Neural progenitor cell (in vitro differentiated cells): ENCODE measurements at places on chromosomes 6 and 20. TPM values are rescaled to one million over a fixed set of nuclear protein-coding genes. Genes with fewer than 3 reads are reported as not detected.

The TREML2 gene
- total RNA-seq, result not detected in 2 replicates

GRCh38 chr6:143700684-143701348 is 23.1 kb downstream of the PHACTR2 start:
- H3K4me1 ChIP-seq, result no peaks in the 10 kb centered on the region
- no peak overlapping the region for H3K4me3 ChIP-seq
- no peak for DNase-seq
- no peaks in the 10 kb centered on the region for H3K27me3 ChIP-seq
- no peak overlapping the region for H3K27ac ChIP-seq

GRCh38 chr20:62557462-62557861 is 81.7 kb upstream of the GATA5 start:
- H3K27ac ChIP-seq, result no peak overlapping the region
- DNase-seq, result no peak
- peaks cover 19% of the 10 kb centered on the region for H3K27me3 ChIP-seq
- peaks cover 3% of the 10 kb centered on the region for H3K4me1 ChIP-seq
- H3K4me3 ChIP-seq, result no peak overlapping the region

- peaks cover 15% of the 10 kb centered on the region for H3K4me1 ChIP-seq
- DNase-seq, result peak; percentile 23
- no peaks in the 10 kb centered on the region for H3K27me3 ChIP-seq
- no peak overlapping the region for H3K27ac ChIP-seq
- H3K36me3 ChIP-seq, result no peaks in the 10 kb centered on the region
- no peak overlapping the region for H3K4me3 ChIP-seq
These were observed 46.2 kb downstream of the EDN1 start for GRCh38 chr6:12336121-12336971.

The CRYBG1 gene
- 0.06 and 0.40 TPM in 2 replicates for total RNA-seq

GRCh38 chr20:44495802-44496481 is 20.3 kb downstream of the TTPAL start:
- H3K27me3 ChIP-seq, result no peaks in the 10 kb centered on the region
- no peak overlapping the region for H3K27ac ChIP-seq
- H3K4me3 ChIP-seq, result no peak overlapping the region
- H3K4me1 ChIP-seq, result no peaks in the 10 kb centered on the region
- DNase-seq, result no peak
- H3K36me3 ChIP-seq, result no peaks in the 10 kb centered on the region

- no peaks in the 10 kb centered on the region for H3K36me3 ChIP-seq
- no peak overlapping the region for H3K27ac ChIP-seq
- no peaks in the 10 kb centered on the region for H3K27me3 ChIP-seq
- no peak overlapping the region for H3K4me3 ChIP-seq
- H3K4me1 ChIP-seq, result no peaks in the 10 kb centered on the region
- DNase-seq, result peak; percentile 45
These were observed 34.0 kb downstream of the RSPO4 start for GRCh38 chr20:967796-968742.

DNA sequence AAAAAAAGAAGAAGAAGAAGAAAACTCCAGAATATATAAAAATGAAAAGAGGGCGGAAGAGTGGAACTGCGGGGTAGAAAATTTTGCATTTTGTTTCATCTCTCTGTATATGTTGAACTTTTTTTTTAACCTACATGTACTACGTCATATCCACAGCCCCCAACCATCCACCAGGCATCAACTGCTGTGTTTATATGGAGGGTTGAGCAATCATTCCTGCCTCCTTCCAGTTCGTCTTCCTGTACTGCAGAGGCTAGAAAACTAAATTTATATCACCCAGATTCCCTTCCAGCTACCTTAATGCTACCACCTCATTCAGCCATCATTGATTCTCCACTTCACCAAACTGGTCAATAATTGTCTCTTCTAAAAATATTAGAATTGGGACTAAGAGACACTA is 9.5 kb upstream of the SIGLEC1 start:
- H3K4me3 ChIP-seq, result no peak overlapping the region
- H3K4me1 ChIP-seq, result no peaks in the 10 kb centered on the region
- H3K36me3 ChIP-seq, result no peaks in the 10 kb centered on the region
- DNase-seq, result no peak

The FLRT3 gene
- total RNA-seq, result 24.0 and 41.8 TPM in 2 replicates

DNA sequence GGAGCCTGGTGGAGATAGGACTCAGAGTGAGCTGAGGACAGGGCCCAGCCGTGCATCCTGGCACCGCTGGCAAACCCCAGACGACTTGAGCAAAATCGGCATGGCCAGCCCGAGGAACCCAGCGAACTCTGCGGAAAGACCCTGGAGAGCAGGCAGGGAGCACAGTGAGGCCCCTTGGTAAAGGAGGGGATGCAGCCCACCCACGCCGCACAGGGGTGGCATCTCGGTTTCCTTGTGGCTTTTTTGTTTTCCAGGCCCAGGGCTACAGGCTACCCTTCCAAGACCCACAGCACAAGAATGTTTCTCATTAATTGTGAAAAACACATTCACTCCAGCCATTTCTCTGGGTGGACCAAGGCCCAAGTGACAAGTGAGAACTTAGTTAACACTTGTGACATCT is 71.4 kb downstream of the BMP7 start:
- H3K27me3 ChIP-seq, result no peaks in the 10 kb centered on the region
- DNase-seq, result no peak
- peaks cover 25% of the 10 kb centered on the region for H3K4me1 ChIP-seq
- H3K27ac ChIP-seq, result no peak overlapping the region

DNA sequence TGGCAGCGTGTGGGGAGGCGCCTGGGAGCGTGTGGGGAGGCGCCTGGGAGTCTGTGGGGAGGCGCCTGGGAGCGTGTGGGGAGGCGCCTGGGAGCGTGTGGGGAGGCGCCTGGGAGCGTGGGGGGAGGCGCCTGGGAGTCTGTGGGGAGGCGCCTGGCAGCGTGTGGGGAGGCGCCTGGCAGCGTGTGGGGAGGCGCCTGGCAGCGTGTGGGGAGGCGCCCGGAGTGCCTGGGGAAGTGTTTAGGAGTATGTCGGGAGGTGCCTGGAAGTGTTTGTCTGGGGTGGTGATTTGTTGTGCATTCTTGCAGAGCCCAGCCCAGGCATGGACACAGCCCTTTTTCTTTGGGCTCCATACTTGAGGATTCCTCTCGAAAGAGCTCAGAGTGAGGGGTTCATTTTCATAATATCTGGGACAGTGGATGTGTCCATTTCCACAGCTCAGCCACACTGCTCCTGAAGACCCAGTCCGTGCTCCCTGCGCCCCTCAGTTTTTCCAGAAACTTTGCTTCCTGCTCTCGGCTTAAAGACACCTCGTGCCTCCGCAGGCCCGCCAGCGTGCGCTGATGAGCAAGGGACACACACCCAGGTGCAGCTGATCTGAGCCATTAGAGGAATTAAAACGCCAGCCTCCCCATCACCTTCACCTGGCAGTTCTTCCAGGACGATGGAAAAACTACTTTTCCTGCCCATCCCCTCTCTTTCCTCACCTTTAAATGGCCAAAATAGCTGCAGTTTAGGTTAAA is 172.2 kb upstream of the THBS2 start:
- no peak overlapping the region for H3K4me3 ChIP-seq
- peaks cover 23% of the 10 kb centered on the region for H3K4me1 ChIP-seq
- no peak overlapping the region for H3K27ac ChIP-seq

- no peak overlapping the region for H3K27ac ChIP-seq
- H3K36me3 ChIP-seq, result no peaks in the 10 kb centered on the region
- no peaks in the 10 kb centered on the region for H3K27me3 ChIP-seq
- H3K4me1 ChIP-seq, result no peaks in the 10 kb centered on the region
These were observed 24.8 kb downstream of the SAMHD1 start for GRCh38 chr20:36926653-36927200.

DNA sequence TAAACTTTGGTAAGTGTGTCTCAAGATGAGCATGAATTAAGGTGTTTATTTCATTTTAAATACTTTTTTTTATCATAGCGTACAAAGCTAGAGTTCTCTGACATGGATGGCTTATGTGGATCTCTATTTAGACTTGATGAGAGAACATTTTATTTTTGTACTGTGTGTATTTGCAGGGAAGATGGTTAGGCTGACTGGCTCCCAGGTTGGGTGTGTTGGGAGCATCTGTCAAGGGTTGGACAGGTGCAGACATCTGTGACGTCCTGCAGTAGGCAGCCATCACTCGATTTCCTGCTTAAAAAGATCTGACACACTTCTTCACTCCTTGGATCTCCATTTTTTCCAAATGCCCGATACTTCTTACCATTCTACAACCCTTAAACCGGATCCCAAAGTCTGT is 221.9 kb upstream of the QKI start:
- no peak overlapping the region for H3K4me3 ChIP-seq
- no peak overlapping the region for H3K27ac ChIP-seq
- H3K4me1 ChIP-seq, result no peaks in the 10 kb centered on the region
- H3K27me3 ChIP-seq, result no peaks in the 10 kb centered on the region
- no peak for DNase-seq

- no peak overlapping the region for H3K27ac ChIP-seq
- H3K4me1 ChIP-seq, result no peaks in the 10 kb centered on the region
- H3K4me3 ChIP-seq, result no peak overlapping the region
- DNase-seq, result no peak
These were observed 34.4 kb downstream of the SMOC2 start for GRCh38 chr6:168475188-168476013.

The RIPOR3 gene
- 1.2 and 3.7 TPM in 2 replicates for total RNA-seq

The GJA10 gene
- 0.37 TPM in 1 of 2 replicates, not detected in the other for total RNA-seq

DNA sequence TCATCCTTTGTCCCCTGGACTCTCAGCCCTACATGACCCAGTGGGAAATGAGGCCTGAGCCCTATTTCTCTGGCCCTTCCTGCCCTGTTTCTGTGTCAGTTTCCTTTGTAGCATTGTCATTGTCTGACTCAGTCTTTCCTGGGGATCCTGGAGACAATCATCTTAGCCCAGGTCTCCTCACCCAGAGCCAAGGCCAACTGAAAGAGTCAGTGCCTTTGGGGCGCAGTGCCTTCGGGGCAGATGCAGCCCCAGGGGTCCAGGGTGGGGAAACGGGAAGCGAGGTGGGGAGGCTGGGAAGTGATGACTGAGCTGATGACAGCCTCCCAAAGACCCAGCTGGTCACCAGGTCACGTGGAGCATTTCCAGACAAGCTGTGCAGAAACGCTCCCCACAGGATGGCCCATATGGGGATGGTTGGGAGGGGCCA is 93.3 kb upstream of the SULF2 start:
- no peak overlapping the region for H3K4me3 ChIP-seq
- no peak overlapping the region for H3K27ac ChIP-seq
- no peaks in the 10 kb centered on the region for H3K27me3 ChIP-seq
- no peaks in the 10 kb centered on the region for H3K36me3 ChIP-seq

The LGSN gene
- 0.09 and 0.40 TPM in 2 replicates for total RNA-seq

GRCh38 chr6:152078001-152078400 is 270.5 kb downstream of the ESR1 start:
- H3K4me1 ChIP-seq, result no peaks in the 10 kb centered on the region
- H3K4me3 ChIP-seq, result no peak overlapping the region
- DNase-seq, result no peak
- H3K36me3 ChIP-seq, result no peaks in the 10 kb centered on the region
- no peaks in the 10 kb centered on the region for H3K27me3 ChIP-seq

The GRM1 gene
- 0.50 and 0.79 TPM in 2 replicates for total RNA-seq

GRCh38 chr6:21511891-21512550 is 81.5 kb upstream of the SOX4 start:
- DNase-seq, result no peak
- H3K4me1 ChIP-seq, result no peaks in the 10 kb centered on the region
- no peak overlapping the region for H3K4me3 ChIP-seq
- no peak overlapping the region for H3K27ac ChIP-seq
- H3K36me3 ChIP-seq, result no peaks in the 10 kb centered on the region

- peaks cover 17% of the 10 kb centered on the region for H3K4me1 ChIP-seq
- no peak overlapping the region for H3K27ac ChIP-seq
- no peak overlapping the region for H3K4me3 ChIP-seq
- no peaks in the 10 kb centered on the region for H3K27me3 ChIP-seq
These were observed 212.4 kb upstream of the LRFN2 start for GRCh38 chr6:40799296-40800140.

The TMEM217 gene
- total RNA-seq, result 0.09 TPM in 1 of 2 replicates, not detected in the other

DNA sequence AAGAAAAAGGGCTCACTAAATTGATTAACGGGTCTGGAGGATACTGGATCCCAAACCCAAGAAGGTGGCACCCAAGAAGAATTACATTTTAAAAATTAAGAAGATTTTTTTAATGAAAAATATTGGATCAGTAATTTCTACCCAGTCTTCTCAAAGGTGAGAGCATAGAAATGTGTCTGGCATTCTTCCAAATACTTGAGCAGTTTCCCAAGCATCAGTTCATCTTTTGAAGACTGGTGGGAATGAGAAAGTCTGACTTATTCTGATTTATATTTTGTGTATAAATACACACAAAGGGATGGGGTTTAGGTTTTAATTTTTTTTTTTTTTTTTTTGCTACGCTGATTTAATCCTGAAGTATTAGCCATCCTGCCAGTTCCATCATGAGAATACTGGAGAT is 3.3 kb downstream of the MGME1 start:
- H3K27ac ChIP-seq, result no peak overlapping the region
- H3K27me3 ChIP-seq, result no peaks in the 10 kb centered on the region
- peak overlapping the region; percentile 88 for H3K4me3 ChIP-seq

GRCh38 chr6:167682125-167682524 is 144.6 kb upstream of the AFDN start:
- DNase-seq, result no peak
- H3K4me1 ChIP-seq, result peaks cover 27% of the 10 kb centered on the region
- no peaks in the 10 kb centered on the region for H3K36me3 ChIP-seq

GRCh38 chr6:86251106-86251505 is 608.4 kb upstream of the SYNCRIP start:
- H3K27me3 ChIP-seq, result no peaks in the 10 kb centered on the region
- no peak overlapping the region for H3K27ac ChIP-seq
- H3K4me1 ChIP-seq, result no peaks in the 10 kb centered on the region
- DNase-seq, result no peak

DNA sequence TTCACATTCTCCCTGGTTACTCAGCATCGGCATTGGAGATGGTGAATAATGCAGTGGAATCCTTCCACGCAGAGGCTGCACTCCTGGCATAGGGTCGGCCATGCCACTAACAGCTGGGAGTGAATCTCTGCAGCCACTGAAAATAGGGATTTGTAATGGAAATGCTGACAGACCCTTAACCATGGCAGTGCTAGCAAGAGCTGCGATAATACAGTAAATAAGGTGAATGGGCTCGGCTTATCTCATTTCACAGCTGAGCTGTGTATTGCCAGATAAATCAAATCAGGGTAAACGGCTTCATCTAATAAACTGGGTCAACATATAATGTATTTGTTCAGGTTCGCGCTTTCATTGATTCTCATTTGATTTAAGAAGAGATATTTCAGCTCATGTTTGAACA is 156.8 kb downstream of the SLC35B3 start:
- no peak for DNase-seq
- no peaks in the 10 kb centered on the region for H3K36me3 ChIP-seq
- no peaks in the 10 kb centered on the region for H3K27me3 ChIP-seq
- no peak overlapping the region for H3K27ac ChIP-seq
- no peak overlapping the region for H3K4me3 ChIP-seq
- peaks cover 10% of the 10 kb centered on the region for H3K4me1 ChIP-seq

- H3K27ac ChIP-seq, result no peak overlapping the region
- no peaks in the 10 kb centered on the region for H3K36me3 ChIP-seq
- DNase-seq, result no peak
- no peaks in the 10 kb centered on the region for H3K27me3 ChIP-seq
- no peak overlapping the region for H3K4me3 ChIP-seq
- peaks cover 20% of the 10 kb centered on the region for H3K4me1 ChIP-seq
These were observed 36.6 kb downstream of the NSFL1C start for GRCh38 chr20:1430004-1430451.

The STK35 gene
- total RNA-seq, result 21.8 and 41.0 TPM in 2 replicates

The WFDC12 gene
- total RNA-seq, result not detected in 2 replicates

GRCh38 chr6:79971193-79971592 is 23.8 kb upstream of the ELOVL4 start:
- no peak overlapping the region for H3K27ac ChIP-seq
- DNase-seq, result no peak
- no peaks in the 10 kb centered on the region for H3K27me3 ChIP-seq
- H3K36me3 ChIP-seq, result no peaks in the 10 kb centered on the region

The UTRN gene
- 44.3 and 60.9 TPM in 2 replicates for total RNA-seq

GRCh38 chr6:137903933-137904821 is 37.1 kb downstream of the TNFAIP3 start:
- no peaks in the 10 kb centered on the region for H3K27me3 ChIP-seq
- no peak for DNase-seq
- no peaks in the 10 kb centered on the region for H3K4me1 ChIP-seq
- H3K27ac ChIP-seq, result no peak overlapping the region
- H3K36me3 ChIP-seq, result no peaks in the 10 kb centered on the region
